Cortex of kidney (tissue), 1 donor: ENCODE measurements at places on chromosomes 7 and 10.

- no peak for DNase-seq
Measured at GRCh38 chr10:124677749-124678556, 66.2 kb downstream of the FAM53B start.

DNA sequence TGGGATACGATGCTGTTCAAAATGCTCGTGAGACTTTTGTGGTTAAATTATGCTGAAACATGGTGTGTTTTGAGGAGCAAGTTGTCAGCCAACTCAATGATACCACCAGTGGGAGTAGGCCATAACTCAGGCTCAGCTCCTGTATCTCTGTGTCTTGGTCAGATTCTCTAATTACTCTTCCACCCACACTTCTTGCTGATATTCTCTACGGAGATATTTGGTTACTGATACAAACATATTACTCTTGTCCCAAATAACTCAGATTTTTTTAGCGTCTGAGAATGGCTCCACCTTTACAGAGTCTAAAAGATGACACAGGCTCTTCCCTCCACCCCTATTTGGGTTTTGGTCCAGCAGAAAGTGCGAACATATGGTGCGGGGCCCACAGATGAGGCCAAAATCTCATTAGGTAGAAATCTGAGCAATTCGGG is 168.9 kb downstream of the PKD1L1 start:
- no peak for DNase-seq

- no peak for DNase-seq
Measured at GRCh38 chr7:100017300-100017699, 1.9 kb downstream of the ZKSCAN1 start.

- no peak for DNase-seq
Measured at GRCh38 chr10:124298891-124299290, 119.8 kb downstream of the OAT start.

GRCh38 chr7:138226745-138227279 is 150.6 kb downstream of the AKR1D1 start:
- no peak for DNase-seq

- no peak for DNase-seq
Measured at GRCh38 chr7:140674899-140675701, 2.4 kb downstream of the ADCK2 start.

DNA sequence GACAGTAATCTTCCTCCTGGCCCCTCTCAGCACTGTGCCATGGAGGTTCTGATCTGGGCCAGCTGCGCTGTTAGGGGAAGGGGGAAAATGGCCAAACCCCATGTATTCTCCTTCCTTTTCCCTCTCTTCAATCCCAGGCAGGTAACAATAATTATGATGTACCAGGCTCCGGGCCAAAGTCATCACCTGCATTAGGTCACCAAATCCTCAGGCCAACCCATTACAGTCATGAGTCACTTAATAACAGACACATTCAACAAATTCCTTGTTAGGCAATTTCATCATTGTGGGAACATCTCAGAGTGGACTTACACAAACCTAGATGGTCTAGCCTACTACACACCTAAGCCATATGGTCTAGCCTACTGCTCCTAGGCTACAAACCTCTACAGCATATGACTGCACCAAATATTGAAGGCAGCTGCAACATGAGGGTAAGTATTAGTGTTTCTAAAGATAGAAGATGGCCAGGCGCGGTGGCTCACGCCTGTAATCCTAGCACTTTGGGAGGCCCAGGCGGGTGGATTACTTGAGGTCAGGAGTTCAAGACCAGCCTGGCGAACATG is 2.2 kb upstream of the HSPB1 start:
- no peak for DNase-seq
